NCI-H1105 (cell line): ENCODE measurements at places on chromosomes 2 and 18.

- DNase-seq, result no peak
Observed at GRCh38 chr2:48400553-48401164, 129.3 kb upstream of the STON1 start.

DNA sequence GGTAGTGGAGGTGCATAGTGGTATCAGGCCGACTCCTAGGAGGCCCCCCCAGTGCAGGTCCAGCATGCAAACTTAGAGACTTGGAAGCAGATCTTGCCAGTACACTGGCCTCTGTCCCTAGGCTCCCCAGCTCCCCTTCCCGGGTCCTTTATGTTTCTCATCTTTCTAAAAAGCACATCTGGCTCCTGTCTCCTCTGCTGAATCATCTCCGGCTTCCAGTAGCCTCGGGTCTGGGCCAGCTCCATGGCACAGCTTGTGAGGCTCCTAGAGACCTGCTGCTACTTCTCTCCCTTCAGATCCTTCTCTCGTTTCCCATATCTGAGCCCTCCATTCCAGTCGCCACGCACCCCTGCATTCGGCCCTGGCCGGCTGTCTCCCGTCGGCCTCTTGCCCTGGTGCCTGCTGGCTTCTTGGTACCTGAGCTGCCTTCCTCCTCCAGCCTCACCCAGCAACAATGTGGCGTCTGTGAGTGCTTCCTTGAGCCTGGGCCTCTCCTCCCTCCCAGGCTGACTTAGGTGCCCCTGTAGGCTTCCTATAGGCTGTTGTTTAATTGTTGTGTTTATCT, 6.6 kb downstream of the TRAF3IP1 start:
- DNase-seq, result no peak

DNA sequence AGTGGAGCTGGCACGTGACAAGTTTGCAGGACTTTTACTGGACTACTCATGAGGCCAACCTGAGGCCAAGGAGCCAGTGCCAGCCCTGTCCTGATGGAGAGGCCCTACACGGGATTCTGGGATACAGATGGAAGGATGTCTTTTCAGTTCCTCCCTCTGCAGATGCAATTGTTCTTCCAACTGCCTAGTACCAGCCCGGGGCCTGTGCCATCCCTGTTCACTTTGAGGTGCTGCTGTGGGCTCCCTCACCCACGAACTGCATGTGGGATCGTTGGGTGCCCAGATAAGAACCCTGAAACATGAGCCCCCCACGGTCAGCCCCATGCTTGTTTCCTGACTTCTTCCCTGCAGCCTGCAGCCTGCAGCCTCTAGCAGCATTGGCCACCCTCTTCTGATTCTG, 25.3 kb upstream of the LAPTM4A start:
- no peak for DNase-seq

- DNase-seq, result no peak
Observed at GRCh38 chr2:114442510-114442909, at the start of gene DPP10. Gene DPP10 (plus strand): TSS chr2:114442641.

DNA sequence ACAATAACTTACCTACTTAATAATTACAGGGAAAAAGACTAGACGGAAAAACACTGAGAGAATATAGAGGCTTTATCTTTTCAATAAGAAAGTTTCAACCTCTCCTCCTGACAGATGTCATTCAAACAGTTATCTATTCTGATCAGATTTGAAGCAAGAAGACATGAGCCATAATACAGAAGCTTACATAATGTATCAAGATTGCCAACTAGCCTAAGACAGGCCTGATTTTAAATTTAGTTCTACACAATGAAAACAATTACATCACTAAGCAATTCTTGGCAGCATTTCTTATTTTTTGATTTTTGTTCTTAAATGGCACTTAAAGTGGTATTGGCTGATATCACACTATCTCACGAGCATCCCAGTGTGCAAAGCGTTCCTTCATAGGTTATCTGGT, 41.6 kb downstream of the GPR155 start:
- no peak for DNase-seq

GRCh38 chr18:10514601-10515000, 11.2 kb upstream of the NAPG start:
- DNase-seq, result no peak

- DNase-seq, result peak; percentile 12
Observed at GRCh38 chr2:10166676-10167292, 44.2 kb downstream of the RRM2 start.

DNA sequence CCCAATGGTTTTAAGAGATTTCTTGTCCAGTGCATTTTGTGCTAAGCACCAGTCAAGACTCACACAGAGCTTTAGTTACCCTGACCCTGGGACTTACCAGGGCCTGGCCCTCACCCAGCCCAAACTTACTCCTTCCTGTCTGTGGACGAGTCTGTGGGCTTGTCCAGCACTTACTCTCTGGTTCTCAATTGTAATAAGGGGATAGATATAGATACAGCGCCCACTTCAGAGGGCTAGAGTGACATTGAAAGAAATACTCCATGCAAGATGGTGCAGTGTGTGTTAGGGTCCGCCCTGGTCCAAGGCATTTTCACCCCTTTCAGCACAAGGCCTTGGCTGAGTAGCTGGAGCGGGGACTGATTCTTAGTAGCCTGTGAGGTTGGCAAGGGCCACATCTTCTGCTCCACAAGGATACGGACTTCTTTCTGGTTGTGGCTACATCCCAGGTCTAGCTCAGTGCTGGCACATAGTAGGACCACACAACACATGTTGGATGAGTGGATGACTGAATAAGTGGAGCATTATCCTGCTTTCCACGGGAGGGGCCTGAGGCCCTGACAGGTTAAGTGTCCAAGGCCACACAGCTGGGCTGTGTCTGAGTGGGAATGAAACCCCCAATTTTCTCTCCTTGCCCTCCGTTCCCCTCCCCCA, 3.8 kb upstream of the ARID5A start:
- no peak for DNase-seq

DNA sequence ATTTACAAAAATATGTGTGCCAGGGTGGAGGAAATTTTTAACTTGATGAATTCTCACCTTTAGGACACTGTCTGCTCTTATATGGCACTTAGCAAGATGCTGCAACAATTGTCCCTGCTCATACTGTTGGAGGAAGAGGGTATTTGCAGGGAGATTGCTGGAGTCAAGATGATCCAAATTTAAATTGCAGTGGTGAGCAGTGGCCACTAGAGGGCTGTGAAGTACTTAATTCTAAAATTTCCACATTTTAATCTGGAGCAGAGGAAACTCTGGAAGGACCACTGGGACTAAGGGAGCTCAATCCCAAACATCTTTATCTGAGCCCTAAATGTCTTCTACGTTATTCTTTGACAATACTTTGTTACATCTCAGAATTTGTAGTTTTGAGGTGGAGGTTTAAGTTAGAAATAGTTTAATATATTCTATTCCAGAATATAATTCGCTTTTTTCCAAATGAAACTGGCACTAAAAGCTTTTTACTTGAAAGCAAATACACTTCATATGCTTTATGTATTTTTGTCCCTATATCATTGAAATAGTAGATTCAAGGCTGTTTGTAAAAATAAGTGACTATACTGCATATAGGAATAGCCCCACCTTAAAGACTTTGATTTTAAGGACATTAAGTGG, 33.0 kb upstream of the PTH2R start:
- peak; percentile 15 for DNase-seq

- DNase-seq, result no peak
Observed at GRCh38 chr2:113886479-113887008, 3.3 kb upstream of the ACTR3 start.

DNA sequence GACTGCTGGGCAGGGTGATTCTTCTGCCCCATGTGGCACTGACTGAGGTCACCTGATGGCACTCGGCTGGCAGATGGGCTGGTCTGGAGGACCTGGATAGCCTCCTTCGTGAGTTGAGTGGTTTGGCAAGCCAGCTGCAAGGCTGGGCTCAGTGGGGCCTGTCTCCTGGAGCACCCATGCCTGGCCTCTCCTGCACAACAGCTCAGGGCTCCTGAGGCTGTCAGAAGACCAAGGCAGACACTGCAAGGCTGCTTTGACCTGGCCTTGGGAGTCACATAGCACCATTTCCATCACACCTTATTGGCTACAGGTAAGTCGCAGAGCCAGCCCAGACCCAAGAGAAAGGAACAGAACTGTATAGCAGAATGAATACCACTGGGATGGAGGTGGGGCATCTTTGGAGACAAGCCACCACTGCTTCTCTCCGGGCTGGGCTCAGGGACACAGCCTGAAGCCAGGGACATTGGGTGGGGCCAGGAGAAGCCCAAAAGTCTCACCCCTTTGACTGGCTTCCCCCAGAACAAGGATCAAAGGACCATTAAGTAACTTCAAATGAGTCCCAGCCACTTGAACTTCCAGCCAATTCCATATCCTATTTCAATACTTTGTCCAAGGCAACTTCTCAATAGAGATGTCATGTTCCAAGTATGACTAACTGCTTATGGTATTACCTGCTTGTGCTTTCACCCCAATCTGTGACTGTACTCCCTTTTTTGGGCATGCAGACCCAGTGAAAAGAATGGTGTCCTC, 156.3 kb downstream of the CABLES1 start:
- no peak for DNase-seq

DNA sequence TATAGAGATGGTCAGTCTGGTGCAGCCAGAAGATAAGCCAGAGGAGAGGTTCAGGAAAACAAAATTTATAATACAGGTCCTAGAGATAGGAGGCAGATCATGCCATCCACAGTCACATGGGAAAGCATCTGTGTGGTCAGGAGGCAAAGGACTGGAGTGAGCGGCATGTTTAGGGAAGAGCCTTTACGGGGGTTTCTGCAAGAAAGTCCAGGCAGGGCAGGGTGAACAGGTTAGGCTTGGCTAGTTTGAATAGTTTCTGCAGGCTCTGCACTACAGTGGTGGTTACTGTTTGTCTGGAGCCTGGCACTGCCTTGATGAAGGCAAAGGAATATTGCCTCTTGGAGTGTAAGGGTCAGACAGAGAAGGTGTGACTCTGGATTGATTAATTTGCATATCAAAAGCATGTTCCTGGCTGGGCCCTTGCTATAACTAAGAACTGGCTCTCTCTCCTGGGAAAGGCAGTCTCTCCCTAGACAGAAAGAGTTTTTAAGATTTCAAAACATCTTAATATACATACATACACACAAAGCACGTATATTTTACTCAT, 1034.7 kb upstream of the CHAC2 start:
- no peak for DNase-seq

DNA sequence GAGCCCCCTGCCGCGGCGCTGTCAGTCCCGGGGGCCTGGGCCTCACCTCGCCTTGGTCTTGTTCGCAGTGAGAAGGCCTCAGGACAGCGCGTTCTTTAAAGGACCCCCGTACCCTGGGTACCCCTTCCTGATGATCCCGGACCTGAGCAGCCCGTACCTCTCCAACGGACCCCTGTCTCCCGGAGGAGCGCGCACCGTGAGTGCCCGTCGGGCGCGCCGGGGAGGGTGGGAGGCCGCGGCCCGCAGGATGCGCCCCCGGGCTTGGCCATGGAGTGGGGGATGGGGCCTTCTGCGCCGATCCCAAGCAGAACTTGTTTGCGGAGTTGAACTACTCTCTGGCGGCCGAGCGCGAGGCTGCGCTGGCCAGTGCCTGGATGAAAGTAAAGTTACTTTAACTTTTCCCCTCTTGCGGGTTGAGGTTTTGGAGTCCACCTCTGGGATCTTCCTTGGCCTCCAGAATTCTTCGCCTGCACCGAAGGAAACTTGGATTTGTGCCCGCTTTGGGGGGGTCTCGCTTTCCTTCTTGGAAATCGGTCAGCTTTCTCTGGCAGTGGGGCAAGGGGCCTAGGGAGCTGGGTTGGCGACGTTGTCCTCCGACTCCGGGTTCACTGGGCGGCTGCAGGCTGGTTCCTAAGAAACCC, 1.2 kb downstream of the TCF7L1 start:
- no peak for DNase-seq

GRCh38 chr2:107305966-107306365, 420.0 kb upstream of the ST6GAL2 start:
- no peak for DNase-seq

- DNase-seq, result no peak
Observed at GRCh38 chr2:181399027-181399426, 58.2 kb upstream of the ITGA4 start.

GRCh38 chr2:669323-669722, 7.9 kb downstream of the TMEM18 start:
- no peak for DNase-seq

DNA sequence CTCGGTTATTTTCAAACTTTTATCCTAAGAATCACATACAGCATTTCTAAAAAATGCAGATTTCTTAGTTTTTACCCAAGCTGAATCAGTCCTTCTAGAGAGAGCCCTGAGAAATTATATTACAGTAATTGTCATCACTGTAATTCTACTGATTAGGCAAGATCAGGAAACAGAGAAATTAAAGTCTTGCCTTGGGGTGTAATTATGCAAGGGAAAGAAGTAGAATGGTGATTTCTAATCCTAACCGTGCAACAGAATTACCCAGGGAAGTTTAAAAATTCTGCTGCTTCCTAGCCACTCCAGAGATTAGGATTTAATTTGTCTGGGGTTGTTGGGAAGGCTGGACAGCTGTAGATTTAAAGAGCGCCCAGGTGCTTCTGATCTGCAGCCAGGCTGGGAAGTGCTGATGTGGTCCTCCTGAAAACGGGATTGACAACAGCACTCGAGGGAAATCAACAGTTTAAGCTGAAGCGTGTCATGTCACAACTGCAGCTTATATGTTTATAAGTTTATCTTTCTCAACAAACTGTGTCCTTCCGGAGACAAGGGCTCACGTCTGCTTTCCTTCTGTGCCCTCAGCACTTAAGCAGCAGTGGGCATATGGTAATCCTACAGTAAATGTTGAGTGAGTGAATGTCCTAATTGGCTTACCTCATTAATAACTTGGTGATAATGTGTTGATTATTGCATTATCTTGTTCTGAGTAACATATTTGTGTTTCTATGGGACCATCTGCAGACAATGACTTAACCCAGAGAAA, 671.9 kb upstream of the SOX11 start:
- DNase-seq, result no peak

DNA sequence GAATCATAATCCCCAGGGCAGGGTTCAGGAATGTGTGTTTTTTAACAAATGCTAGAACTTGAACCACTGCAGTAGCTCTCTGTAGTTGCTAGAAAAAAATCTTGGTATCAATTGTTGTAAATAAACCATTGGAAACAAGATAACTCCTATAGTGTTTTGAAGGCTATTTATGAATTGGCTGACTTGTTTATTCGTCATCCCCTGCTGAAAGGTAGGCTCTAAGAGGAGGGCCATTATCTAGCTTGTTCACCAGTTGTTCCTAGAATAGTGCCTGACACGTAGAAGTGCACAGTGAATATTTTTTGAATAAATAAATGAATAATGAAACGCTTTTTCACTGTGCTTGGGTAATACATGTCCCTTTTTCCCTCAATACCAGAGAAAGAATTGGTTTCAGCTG, 211.4 kb downstream of the BABAM2 start:
- no peak for DNase-seq
